ENCODE measurements at places on chromosomes 4 and X.

- no peak for DNase-seq
Observed at GRCh38 chr4:183763990-183764754, 105.1 kb downstream of the TRAPPC11 start.

GRCh38 chr4:6272863-6273660 lies 3.4 kb downstream of the WFS1 start:
- DNase-seq = no peak

GRCh38 chrX:109372291-109372690 lies 109.6 kb downstream of the GUCY2F start:
- DNase-seq = no peak

- no peak for DNase-seq
Observed at GRCh38 chr4:51963841-51964517, 56.2 kb downstream of the LRRC66 start.

DNA sequence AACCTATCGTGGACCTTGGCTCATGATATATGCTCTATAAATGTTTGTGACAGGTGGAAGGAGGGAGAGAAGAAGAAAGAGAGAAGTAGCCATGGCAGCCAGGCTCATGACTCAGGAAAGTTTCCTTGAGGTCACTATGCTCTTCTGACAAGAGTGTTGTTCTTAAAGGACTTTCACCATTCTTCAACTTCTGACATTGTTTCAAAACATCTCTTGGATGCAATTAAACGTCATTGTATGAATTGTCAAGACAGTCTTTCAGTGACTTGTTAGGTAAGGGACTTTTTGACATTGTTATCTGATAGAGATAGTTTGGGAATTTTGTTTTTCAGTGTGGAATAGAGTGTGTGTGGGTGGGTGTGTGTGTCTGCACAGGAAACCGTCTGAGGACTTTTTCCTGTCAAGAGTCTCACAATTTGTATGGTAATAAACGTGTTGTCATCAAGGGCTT lies 617.0 kb downstream of the MID1IP1 start:
- DNase-seq = no peak

DNA sequence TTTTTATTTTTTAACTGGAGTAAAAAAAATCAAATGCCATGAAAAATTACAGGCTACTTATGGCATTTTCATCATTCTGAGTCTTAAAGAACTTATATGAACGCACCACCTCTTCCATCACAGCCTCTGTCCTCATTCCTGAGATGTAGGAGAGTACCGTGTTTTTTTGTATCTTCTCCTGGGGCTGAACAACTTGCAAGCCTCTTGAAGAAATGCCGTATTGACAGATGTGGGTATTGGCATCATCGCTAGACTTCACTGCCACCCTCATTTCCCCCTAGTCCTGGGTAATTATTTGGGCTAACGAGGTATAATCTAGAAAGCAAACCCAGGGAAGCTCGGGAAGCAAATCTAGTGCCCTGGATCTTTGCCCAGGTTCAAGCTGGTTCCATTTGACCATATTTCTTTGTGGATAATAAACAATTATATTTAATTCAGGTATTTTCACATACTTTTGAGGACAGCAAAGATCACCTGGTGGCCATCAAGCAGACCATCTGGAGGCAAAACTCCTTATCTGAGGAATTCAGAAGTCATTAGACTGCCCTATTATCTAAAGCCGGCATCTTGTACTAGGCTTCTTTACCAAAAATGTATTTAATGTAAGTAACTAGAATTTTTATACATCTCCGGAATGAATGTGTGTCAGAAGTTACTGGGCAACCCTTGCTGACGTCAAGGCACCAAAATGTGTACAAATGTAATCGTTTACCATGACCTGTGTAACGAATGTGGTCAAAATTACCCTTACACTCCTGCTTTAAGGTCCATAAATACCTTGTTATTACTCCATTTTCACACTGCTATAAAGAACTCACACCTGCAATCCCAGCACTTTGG lies 55.9 kb upstream of the WDR19 start:
- no peak for DNase-seq

DNA sequence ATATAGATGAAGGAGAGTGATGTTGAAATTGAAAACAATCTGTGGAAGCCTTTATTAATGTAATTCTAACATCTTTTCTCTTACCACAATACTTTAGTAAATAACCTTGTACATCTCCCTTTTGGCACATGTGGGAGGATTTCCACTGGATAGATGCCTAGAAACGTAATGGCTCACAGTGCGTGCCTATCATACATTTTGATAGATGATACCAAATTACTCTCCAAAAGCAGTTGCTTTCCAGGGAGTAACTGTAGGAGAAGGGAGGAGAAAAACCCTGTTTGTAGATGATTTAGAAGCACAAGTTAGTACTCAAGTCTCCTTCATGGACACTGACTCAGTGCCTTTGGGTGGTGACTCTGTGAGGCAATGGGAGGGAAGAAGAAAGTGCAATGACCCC lies 476.3 kb downstream of the CCSER1 start:
- DNase-seq = no peak

DNA sequence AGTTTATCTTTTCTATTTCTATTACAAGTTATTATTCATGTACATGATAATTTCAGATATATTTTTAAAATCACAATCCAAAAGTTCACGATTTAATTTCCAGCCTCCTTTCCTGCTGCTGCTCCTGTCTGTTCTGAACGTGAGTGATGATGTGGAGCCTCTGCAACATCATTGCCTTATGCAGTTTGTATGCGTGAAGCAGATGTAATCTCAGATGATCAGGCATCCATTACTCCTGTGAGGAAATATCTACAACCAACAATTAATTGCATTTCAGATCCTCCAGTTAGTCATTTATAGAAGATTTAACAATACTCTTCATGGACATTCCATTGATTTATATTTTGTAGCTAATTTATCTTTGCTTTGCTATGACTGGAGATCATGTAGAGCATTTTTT lies 668.7 kb upstream of the EPHA5 start:
- no peak for DNase-seq

DNA sequence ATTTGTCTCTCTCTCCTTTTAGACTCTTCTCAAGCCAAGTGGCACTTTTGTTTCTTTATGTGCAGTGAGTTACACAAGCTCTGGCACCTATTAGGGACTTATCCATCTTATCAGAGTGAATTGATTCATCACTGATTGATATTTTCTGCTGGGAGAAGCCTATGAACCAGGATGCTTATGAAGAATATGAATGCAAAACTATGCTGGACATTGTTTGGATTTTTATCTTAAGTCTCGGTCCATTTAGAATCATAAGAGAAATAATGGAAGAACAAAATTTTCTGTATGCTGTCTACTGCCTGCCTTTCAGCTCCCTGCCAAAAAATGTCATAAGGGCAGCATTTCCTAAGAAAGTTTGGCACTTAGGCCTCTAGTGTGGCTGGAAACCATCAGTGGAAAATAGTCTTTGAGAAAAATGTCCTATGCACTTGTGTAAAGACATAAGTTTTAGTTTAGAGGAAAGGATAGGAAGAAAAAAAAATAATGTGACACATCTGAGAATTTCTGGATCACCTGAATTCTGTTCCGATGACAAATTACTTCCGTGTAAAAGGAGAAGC lies 365.7 kb upstream of the MAD2L1 start:
- DNase-seq = no peak
